ENCODE measurements at places on chromosomes 16 and 17.

GRCh38 chr16:78290395-78290794 is 190.9 kb downstream of the WWOX start:
- DNase-seq, result no peak

- no peak for DNase-seq
These were observed 9.4 kb downstream of the PLD6 start for GRCh38 chr17:17196776-17197175.

DNA sequence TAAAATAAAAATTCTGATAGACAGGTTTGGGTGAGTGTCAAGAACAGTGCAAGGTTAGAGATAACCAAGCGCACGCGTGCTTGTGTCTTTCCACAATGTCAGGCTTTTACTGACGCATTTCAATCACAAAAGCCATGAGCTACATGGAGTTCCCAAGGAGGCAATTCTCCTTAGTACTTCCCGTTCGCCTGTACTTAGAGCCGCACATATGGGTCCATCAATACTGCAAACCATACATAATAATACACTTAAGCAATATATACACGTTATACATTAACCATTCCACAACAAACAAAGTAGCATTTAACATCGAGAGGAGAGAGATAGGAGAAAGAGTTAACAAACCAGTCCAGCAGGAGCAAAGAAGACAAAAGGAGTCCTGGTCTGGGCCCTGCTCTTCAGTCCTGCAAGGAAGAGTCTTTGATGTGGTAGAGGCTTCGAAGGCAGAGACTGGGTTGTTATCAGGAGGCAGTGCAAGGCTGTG is 11.9 kb upstream of the GPRC5C start:
- DNase-seq, result no peak

DNA sequence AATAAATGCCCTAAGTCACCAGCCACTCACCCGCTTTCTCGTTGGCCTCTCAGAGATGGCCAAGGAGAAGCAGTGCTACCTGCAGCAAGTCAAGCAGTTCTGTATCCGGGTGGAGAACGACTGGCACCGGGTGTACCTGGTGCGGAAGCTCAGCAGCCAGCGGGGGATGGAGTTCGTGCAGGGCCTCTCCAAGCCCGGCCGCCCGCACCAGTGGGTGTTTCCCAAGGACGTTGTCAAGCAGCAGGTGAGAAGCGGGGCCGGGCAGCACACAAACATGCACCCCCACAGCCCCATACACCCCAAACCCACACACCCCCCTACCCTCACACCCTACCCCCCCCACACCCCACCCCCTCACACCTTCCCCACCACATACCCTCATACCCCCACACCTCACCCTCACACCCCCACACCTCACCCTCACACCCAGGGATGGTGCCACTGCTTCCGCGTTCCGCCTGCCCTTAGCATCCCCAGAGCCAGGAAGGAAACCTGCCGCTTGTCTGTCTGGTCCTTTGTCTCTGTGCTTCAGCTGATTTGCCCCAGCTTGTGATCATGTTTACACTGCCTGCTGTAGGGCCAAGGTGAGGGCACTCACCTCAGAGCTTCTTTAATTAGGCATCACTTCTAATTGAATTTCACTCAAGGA is 41.9 kb upstream of the ENDOV start:
- no peak for DNase-seq

- peak; percentile 35 for DNase-seq
These were observed 52.9 kb upstream of the MAF start for GRCh38 chr16:79653373-79653891.

- peak; percentile 94 for DNase-seq
These were observed 30.4 kb downstream of the SOCS3 start for GRCh38 chr17:78329263-78330059.

DNA sequence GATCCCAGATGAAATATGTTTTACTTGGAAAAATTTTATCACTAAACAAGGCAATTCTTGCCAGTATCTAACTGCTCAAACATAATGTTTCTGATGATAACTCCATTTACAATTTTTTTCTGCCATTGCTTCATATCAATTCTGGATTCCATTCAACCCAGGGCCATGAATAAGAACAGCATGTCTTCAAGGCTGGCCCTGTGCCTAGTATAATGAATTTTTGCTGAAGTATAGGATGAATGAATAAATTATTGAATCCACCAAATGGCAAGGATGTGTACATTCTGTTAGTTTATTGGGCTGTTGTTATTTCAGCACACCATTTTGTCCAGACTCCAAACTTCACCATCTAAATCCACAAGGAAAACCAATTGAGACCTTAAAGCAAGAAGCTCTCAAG is 414.7 kb downstream of the HS3ST3B1 start:
- peak; percentile 12 for DNase-seq

DNA sequence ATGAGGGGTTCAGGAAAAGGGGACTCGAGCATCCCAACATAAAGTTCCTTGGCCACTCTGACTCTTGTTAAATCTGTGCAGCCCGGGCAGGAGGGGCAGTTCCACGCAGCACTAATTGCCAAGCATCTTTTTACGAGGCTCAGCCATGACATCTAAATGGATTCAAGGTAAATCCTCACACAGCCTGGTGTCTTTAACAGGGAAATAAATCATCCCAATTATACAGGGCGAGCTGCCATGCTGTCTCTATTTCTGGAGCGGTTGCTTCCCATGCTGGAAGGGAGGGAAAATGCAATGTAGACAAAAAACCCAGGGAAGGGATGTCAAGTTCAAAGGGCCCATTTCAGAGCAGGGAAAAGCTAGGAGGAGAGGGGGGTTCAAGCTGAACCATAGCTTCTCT is 110.0 kb downstream of the GAS7 start:
- no peak for DNase-seq

- DNase-seq, result peak; percentile 86
These were observed 11.3 kb upstream of the MLLT6 start for GRCh38 chr17:38693700-38694329.

DNA sequence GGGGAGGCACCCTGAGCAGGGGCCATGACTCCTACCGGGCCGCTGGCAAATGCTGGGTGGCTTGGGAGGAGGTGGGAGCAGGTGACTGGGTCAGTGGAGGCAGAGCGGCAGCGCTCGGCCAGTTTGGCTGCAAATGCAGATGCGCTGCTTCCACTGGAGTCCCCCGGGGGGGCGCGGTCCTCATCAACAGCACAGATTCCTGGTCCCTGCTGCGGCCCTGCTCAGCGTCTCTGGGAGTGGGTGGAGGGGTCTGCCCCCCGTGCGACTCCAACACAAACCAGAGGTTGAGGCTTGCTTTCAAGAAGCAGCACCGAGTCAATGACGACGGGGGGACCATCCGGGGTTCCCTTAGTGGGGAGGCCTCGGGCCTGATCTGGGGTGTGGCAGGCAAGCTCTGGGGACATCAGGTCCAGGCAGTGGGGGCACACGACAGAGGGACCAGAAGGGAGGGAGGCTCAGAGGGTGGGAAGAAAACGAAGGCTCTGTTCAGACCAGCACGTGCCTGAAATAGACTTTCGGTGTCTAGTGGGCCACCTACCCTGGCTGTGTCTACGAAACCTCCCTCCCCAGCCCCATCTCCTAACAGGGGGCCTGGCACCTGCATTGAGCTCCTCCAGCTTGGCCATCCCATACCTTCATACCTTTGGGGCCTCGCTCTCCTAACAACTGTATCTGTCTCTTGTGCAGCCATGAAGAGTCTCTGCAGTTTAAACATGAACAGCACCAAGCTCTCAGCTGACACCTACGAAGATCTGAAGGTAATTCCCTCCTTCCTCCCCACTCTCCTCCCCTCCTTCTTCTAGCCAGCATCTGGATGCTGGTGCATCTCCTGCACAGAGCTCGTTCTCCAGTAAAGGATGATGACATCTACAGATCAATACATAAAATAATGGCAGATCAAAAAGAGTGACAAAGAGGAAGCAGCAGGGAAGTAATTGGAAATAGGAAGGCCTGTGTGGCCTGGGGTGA is 72.5 kb upstream of the PLCG2 start:
- no peak for DNase-seq

DNA sequence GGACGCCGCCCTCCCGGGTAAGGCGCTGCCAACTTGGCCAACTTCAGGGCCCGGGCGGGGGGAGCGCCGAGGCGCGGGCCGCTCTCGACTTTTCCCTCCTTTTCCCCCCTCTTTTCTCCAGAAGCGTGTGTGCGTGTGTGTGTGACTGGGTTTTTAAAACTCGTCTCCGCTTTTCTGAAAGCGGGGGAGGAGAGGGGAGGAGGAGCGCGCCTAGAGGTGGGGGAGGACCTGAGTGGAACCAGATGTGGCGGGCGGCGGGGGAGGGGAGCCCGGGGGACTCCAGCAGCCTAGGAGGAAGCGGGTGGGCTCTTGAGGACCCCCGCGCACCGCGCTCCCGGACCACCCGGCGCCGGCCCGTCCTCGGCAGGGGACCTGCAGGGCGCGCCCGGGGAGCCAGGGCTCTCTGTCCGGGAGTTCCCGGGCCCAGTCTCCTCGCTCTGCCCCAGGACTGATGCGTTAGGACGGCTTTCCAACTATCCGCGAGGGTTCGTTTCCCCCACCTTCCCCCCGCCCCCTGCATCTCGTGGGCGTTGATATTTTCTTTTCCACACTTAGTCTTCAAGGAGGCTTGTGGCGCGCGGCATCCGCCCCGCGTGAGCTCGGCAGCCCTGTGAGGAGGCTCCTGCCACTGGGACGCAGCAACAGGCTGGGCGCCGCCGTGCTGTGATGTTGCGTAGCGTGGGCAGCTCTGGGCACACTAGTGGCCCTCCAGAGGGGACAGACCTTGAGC is 599 bp downstream of the MRC2 start:
- DNase-seq, result peak; percentile 84

DNA sequence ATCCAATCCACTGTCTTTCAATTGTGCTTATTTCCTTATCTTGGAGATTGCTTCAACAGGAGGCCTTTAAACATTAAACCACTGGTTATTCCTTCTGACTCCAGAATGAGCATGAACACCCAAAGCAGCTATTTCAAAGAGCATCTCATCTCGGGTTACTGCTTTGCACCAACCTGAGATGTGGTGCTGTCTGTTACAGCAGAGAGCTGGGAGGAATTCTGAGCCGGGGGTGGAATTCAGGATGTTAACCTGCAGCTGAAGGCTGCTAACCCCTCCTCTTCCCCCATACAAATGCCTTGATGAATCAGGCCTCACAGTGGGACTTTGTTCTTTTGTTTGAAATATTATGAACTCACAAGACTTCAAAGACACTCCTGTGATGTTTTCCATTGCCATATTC is 113.1 kb downstream of the SHISA9 start:
- no peak for DNase-seq

- no peak for DNase-seq
These were observed 9.5 kb downstream of the MRPL27 start for GRCh38 chr17:50363217-50364060.

DNA sequence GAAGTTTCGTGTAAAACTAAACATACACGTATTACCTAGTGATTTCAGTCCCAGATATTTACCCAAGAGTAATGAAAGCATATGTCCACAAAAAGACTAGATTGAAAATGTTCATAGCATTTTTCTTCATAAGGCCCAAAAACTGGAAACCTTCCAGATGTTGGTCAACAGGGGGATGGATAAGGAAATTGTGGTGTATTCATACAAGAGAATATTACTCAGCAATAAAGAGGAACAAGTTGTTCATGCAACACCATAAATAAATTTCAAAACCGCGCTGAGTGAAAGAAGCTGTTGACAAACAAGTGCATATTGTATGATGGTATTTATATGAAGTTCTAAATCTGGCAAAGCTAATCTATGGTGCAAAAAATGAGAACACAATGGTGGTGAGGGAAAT is 54.1 kb upstream of the NFAT5 start:
- no peak for DNase-seq

GRCh38 chr16:53952215-53953208 is 248.6 kb downstream of the FTO start:
- DNase-seq, result no peak

GRCh38 chr16:87322360-87322759 is 5.2 kb upstream of the C16orf95 start:
- no peak for DNase-seq

DNA sequence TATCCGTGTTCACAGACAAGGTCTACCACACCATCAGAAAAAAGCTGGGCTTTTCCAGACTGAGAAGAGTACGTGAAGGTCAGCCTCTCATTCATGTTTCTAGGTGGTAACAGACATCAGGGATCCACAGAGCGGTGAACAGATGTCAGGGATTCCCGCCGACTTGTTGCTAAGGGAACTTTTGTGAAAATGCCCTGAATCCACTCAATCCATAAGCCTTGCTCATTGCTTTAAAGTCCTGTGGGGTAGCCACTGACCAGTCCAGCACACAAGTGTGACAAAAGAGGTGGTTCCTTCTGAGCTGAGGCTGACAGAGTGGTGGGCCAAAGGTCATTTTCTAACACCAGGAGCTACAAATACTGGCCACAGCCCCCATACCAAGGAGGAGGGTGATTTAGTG is 5.9 kb downstream of the GAS7 start:
- DNase-seq, result no peak

DNA sequence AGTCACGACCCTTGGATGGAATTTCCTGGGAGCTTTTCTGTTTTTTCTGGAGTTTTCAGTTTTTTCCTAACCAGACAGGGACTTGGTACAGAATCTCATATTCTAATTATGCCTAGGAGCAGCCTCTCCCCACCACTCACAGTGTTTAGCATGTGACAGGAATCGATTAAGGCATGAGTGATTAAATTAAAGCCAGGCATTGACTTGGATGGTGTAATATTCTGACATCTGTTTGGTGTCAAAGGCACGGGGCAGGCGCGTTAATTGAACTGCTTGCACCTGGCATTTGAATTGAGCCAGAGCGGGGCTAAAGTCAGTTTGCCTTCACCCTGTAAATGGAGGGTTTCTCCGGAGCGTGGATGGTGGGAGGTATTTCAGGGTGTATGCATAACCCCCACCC is 11.9 kb downstream of the MAPT start:
- DNase-seq, result no peak

DNA sequence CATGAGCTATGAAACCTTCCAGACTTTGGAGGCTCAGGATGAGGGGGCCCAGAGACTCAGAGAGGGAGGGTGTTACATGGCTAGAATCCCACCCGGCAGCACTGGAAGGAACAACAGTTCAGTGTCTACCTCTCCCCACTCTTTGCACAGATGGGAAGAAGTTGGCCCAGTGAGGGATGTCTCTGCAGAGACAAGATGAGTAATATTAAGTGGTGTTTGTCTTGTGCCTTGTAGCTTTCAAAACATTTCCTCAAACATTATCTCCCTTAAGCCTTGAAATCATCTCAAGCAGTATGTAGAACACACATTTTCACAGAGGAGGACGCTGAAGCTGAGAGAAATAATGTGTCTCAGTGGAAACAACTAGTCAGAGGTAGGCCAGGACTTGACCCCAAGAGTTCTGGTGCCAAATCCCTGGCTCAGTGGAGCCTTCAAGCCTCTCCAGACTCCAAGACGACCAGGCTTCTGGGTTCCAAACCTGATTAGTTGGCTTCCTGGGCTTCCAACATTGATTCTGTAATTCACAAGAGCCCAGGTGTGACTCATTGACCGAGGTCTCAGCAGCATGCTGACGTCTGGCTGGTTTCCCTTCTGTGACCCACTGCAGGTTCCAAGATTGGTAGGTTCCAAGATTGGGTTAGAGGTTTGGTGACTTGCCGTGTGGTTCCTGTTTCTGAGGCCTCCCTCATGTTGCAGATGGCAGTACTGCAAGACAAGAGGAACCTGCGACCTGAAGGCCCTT is 7.4 kb downstream of the RNF112 start:
- DNase-seq, result no peak
